Inflammatory macrophage treated with lipopolysaccharide for 4 hours (primary cell): ENCODE measurements at places on chromosomes 12 and 14.

GRCh38 chr14:31297701-31298344 lies 90.2 kb upstream of the HECTD1 start:
- no peak for DNase-seq

- no peak for DNase-seq
Measured at GRCh38 chr12:52513736-52514135, 6.5 kb downstream of the KRT5 start.

- DNase-seq: no peak
Measured at GRCh38 chr12:103810111-103810510, 30.9 kb downstream of the NT5DC3 start.

DNA sequence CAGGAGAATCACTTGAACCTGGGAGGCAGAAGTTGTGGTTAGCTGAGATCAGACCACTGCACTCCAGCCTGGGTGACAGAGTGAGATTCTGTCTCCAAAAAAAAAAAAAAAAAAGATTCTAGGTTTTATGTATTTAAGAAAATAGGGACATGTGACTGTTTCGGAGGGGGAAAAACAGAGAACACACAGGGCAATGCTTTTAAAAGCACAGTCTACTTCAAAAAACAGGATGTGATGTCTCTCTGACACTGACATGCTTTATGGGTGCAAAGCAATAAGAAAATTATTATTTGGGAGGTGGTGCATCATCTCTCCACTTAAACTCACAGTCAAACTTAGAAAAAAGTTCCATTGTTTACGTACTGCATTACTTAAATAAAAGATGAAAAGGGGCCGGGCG lies 28.7 kb downstream of the CLIP1 start:
- DNase-seq: no peak

DNA sequence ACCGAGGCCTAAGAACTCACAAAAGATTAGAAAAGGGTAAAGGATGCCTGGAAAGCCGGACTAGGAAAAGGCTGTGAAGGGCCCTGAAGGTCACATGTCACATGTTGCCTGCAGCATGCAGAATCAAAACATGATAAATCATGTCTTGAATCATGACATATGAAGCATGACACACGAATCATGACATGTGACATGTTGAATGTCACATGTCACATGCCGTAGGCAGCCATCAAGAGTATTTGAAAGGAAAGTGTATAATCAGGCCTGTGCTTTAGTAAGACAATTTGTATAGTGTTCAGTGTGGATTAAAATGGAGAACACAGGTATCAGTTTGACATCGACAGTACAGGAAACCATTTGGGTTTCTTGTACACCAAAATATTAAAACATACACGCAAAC lies 30.8 kb downstream of the IFNG-AS1 start:
- no peak for DNase-seq

DNA sequence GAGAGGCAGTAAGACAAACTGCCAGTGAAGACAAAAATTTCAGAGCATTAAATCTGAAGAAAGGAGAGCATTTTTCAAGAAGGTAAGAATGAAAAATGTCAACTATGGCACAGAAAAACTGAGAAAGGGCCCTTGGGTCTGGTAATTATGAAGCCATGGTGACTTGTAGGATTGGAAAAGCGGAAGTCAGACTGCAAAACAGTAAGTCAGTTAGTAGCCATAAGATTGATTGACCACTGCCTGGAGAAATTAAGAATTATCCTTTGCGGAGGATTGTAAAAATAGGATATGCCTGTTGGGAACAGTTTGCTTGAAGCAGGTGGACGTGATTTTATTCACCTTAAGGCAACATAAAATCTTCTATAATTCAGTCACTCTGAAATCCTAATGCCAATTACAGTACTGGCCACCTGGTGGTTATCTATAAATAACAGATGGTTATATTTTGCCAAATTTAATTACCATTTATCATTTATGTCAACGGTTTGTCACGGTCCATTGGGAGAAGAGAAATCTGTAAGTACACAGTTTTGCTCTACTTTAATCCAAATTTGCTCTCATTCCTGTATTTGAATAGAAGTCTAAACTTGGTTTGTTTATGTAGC lies 127.1 kb upstream of the CNTN1 start:
- DNase-seq: no peak

DNA sequence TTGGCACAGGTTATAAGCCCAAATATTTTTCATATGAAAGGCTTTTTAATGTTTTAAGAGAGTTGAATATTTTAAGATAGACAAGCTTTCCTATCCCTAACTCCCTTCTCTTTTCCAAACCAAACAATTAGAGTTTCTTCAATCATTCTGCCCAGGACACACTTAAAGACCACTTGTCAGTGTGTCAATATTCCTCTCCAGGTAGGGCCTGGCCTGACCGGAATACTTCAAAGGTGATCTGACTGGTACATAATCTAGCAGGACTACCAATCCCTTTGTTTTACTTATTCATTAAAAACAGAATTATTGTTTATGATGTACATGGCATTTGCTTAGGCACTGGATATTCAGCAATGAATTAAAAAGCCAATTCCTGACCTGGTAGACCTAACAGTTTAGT lies 24.2 kb upstream of the SNRPF start:
- no peak for DNase-seq

GRCh38 chr12:105860561-105861207 lies 278.1 kb downstream of the NUAK1 start:
- no peak for DNase-seq

DNA sequence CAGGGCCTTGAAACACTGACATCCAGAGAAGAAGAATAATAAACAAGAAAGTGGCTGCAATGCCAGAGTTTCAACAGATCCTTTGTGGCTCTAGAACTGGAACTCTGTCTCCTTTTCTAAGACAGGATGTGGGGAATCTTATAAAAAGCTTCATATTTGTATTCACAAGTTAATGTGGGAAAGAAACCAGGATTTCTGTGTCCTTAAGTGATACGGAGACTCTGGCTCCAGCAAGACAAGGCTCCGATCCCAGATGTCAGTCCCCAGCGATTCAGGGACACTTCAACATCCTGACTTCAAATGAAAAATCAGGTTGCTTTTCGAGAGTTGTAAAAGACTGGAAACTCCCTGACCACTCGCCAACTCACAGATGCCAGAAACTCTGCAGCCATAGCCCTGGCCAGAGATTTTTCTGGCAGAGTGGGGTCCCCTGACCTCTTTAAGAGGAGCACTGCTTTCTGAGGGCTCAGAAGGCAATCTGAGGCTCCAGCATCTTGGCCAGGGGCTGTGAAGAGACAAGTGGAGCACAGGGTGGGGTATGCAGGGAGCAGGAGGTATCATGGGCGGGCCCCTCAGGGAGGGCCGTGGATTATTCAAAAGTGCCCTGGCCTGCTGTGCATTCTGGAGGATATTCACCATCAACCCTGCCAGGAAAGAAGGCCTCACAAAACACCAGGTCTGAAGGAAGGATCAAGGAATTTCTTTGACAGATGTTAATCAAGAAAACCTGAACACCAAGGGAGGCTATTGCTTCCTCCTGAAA lies 53.3 kb downstream of the TMX1 start:
- DNase-seq: no peak
